Neuronal stem cell (in vitro differentiated cells): ENCODE measurements at places on chromosomes 16 and 17.

GRCh38 chr17:2510559-2510958 lies 1.1 kb downstream of the METTL16 start:
- DNase-seq = no peak
- H3K27ac ChIP-seq = no peak overlapping the region
- no peaks in the 10 kb centered on the region for H3K27me3 ChIP-seq
- H3K36me3 ChIP-seq = peaks cover under 1% of the 10 kb centered on the region
- H3K4me3 ChIP-seq = no peak overlapping the region
- peaks cover 2% of the 10 kb centered on the region for H3K4me1 ChIP-seq

DNA sequence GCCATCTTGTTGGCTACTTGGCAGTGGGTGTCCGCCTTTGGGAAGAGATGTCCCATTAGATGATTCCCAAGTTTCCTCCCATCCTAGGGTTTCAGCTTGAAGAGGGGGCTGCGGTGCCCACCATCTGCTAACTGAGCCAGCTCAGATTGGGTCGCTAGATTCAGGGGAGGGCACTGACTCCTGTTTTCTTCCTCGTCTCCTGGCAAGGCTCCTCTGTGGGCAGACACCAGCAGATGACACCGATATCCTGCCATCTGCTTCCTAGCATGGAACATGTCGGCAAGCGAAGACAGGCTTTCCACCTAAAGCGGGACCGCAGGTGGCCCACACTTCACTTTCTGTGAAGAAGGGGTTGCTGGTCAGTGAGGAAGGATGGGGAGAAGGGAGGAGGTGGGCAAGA lies 27.3 kb downstream of the C17orf75 start:
- H3K4me1 ChIP-seq = peaks cover 12% of the 10 kb centered on the region
- no peaks in the 10 kb centered on the region for H3K36me3 ChIP-seq
- no peak overlapping the region for H3K4me3 ChIP-seq
- DNase-seq = no peak

DNA sequence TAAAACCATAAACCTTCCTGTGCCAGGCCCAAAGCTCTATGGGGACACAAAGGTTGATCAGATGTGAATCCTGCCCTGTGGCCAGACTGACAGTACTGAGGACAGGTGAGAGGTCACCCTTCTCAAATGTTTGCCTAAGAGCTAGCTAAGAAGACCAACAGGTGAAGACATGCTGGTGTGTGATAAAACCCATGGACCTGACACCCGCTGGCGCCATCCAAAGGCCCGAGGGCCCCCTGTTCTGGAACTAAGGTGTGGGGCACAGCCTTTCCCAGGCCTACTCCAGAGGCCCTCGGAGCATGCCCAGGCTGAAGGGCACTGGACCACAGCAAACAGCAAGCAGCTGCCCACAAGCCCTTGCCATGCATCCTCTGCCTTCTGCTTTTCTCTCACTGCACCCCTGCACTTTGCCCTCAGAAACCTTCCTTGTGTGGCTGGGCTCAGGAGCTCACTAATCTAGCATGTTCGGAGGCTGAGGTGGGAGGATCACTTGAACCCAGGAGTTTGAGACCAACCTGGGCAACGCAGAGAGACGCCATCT lies 5.2 kb upstream of the CDK3 start:
- H3K27ac ChIP-seq = no peak overlapping the region
- no peak for DNase-seq
- H3K4me1 ChIP-seq = peaks cover 5% of the 10 kb centered on the region
- no peaks in the 10 kb centered on the region for H3K27me3 ChIP-seq
- no peak overlapping the region for H3K4me3 ChIP-seq
- peaks cover 2% of the 10 kb centered on the region for H3K36me3 ChIP-seq

- H3K4me3 ChIP-seq = no peak overlapping the region
- no peak for DNase-seq
- H3K27ac ChIP-seq = no peak overlapping the region
- peaks cover 12% of the 10 kb centered on the region for H3K4me1 ChIP-seq
- H3K36me3 ChIP-seq = peaks cover 24% of the 10 kb centered on the region
These were observed 47.7 kb downstream of the VAC14 start for GRCh38 chr16:70753228-70753627.

- DNase-seq = no peak
- peaks cover 6% of the 10 kb centered on the region for H3K27me3 ChIP-seq
- peaks cover 6% of the 10 kb centered on the region for H3K36me3 ChIP-seq
- H3K4me1 ChIP-seq = peaks cover 19% of the 10 kb centered on the region
These were observed 3.1 kb upstream of the BAIAP3 start for GRCh38 chr16:1330260-1330914.

- H3K4me1 ChIP-seq = no peaks in the 10 kb centered on the region
- no peaks in the 10 kb centered on the region for H3K36me3 ChIP-seq
- H3K4me3 ChIP-seq = no peak overlapping the region
- no peak overlapping the region for H3K27ac ChIP-seq
- DNase-seq = no peak
These were observed 431.9 kb downstream of the SHISA9 start for GRCh38 chr16:13333336-13333735.

GRCh38 chr17:33124871-33125551 lies 133.4 kb downstream of the SPACA3 start:
- H3K27me3 ChIP-seq = no peaks in the 10 kb centered on the region
- no peak overlapping the region for H3K27ac ChIP-seq
- no peak overlapping the region for H3K4me3 ChIP-seq
- no peaks in the 10 kb centered on the region for H3K4me1 ChIP-seq

DNA sequence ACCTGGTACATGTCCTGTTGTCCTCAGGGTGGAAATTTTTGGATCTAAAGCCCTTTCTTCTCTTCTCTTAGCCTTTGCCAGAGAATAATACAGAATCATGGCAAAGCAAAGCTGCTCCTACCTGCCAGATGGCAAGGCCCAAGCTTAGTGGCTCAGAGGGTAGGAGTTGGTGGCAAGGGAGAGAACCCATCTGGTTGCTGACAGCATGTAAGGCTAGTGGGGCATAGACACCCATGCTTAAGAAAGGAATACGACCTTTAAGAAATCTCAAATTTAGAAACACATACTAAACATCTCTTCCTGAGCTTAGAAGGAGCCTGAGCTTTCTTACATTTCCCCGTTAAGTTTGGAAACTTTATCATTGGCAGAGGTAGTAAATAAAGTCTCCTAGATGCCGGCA lies 395.0 kb upstream of the SOX9 start:
- H3K36me3 ChIP-seq = no peaks in the 10 kb centered on the region
- no peaks in the 10 kb centered on the region for H3K27me3 ChIP-seq
- no peaks in the 10 kb centered on the region for H3K4me1 ChIP-seq
- no peak for DNase-seq
- H3K4me3 ChIP-seq = no peak overlapping the region

DNA sequence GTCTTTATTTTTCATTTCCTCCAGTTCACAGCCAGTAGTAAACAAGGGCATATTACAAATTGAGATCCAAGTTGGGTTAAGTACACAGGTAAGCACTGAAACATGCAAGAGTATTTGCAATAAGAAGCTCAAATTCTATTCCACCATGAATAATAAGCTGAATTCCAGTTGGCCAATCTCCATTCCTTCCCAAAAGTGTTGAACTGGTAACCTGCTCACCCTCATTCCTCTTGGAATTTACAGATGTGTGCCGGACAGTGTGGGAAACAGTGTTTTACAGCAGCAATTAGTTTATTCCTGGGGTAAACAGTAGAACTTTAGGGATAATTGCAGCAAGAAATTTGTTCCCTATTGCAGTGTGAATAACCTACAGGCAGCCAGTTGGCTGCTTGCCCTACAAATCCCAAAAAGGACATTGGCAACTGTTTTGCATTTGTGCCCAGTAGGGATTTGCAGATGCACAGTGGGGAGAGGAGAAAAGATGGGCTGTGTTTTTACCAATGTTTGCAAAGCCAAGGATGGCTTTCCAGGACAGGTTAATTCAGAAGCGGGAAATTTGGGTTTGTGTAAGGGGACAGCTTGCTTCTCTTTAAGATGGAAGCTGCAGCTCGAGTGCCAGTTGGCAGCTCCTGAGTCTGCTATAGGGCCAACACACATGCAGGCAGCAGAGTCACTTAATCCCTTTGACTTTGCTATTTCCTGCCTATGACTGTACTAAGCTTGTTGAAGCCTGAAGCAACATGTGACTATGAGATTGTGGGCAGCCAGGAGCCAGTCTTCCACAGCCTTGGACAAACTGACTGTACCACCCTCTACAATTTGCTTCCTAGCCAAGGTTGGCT lies 318.9 kb downstream of the MAP2K6 start:
- H3K36me3 ChIP-seq = no peaks in the 10 kb centered on the region
- no peak overlapping the region for H3K27ac ChIP-seq
- DNase-seq = no peak
- H3K4me3 ChIP-seq = no peak overlapping the region

GRCh38 chr16:82452004-82452756 lies 174.6 kb upstream of the CDH13 start:
- no peak overlapping the region for H3K27ac ChIP-seq
- H3K4me1 ChIP-seq = no peaks in the 10 kb centered on the region
- no peak for DNase-seq
- no peaks in the 10 kb centered on the region for H3K27me3 ChIP-seq

GRCh38 chr17:66725956-66726355 lies 109.0 kb upstream of the CACNG5 start:
- no peak overlapping the region for H3K4me3 ChIP-seq
- H3K4me1 ChIP-seq = peaks cover 41% of the 10 kb centered on the region
- DNase-seq = no peak
- H3K27me3 ChIP-seq = no peaks in the 10 kb centered on the region
- no peak overlapping the region for H3K27ac ChIP-seq

- peak; percentile 5 for DNase-seq
- H3K4me3 ChIP-seq = peak overlapping the region; percentile 58
- no peaks in the 10 kb centered on the region for H3K27me3 ChIP-seq
- peaks cover 34% of the 10 kb centered on the region for H3K36me3 ChIP-seq
- no peaks in the 10 kb centered on the region for H3K4me1 ChIP-seq
These were observed 585 bp downstream of the AP1G1 start for GRCh38 chr16:71807905-71808592.

GRCh38 chr16:86343027-86343795 lies 167.1 kb upstream of the FOXF1 start:
- H3K27ac ChIP-seq = no peak overlapping the region
- no peaks in the 10 kb centered on the region for H3K27me3 ChIP-seq
- H3K36me3 ChIP-seq = no peaks in the 10 kb centered on the region
- H3K4me3 ChIP-seq = no peak overlapping the region
- no peaks in the 10 kb centered on the region for H3K4me1 ChIP-seq

- peaks cover 31% of the 10 kb centered on the region for H3K27me3 ChIP-seq
- H3K36me3 ChIP-seq = no peaks in the 10 kb centered on the region
- H3K4me1 ChIP-seq = no peaks in the 10 kb centered on the region
These were observed 6.6 kb upstream of the PMP22 start for GRCh38 chr17:15271741-15272140.

DNA sequence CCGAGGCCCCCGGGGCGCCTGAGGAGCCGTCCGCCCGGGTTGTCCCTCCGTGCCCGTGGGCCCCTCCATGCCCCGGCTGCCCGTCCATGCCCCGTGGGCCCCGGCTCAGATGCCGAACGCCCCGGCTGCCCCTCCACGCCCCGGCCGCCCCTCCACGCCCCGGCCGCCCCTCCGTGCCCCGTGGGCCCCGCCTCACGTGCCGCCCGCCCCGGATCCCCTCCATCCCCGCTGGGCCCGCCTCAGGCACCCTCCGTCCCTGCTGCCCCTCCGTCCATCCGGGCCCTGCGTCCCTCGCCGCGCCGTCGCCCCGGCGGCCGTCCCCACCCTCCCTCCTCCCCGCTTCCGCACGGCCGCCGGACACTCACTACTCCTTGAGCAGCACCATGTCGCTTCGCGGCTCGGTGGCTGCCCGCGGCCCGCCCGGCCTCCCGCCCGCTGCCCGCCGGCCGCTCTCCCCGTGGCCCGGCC lies 382 bp downstream of the PITPNA start:
- H3K36me3 ChIP-seq = peaks cover 2% of the 10 kb centered on the region
- peaks cover 19% of the 10 kb centered on the region for H3K4me1 ChIP-seq
- H3K4me3 ChIP-seq = peak overlapping the region; percentile 96
- no peak for DNase-seq
- no peaks in the 10 kb centered on the region for H3K27me3 ChIP-seq

- H3K36me3 ChIP-seq = no peaks in the 10 kb centered on the region
- no peaks in the 10 kb centered on the region for H3K27me3 ChIP-seq
- H3K27ac ChIP-seq = peak overlapping the region; percentile 64
These were observed 320 bp downstream of the SPAG9 start for GRCh38 chr17:51120357-51120738.

DNA sequence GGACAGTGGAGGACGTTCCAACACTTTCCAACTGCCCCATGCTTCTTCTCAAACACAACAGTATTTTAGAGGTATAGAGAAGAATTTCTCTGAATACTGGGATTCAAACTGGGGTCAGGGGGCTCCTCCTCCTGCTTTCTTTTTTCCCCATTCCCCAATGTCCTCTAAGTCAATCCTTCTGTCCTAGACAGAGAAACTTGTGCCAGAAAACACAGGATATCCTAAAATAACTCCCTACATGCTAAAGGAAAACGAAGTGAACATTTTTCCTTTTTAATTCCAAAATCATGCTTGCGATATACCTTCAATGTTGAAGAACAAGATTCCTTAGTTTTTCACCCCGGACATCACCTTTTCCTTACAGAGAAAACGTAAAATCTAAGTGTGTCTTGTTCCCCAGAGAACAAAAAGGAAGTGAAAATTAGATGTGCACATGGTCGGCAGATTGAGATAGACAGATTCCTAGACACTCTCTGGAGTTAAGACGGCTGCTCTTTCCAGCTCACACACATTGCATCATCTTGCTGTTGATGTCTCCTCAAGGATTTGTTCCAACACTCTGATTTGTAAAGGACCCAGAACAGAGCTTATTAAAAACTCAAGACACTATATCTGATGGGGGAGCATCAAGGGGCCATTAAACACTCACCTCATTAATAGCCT lies 228.2 kb downstream of the GRIN2A start:
- H3K4me3 ChIP-seq = no peak overlapping the region
- peaks cover 2% of the 10 kb centered on the region for H3K4me1 ChIP-seq
- no peak for DNase-seq
- no peak overlapping the region for H3K27ac ChIP-seq

GRCh38 chr17:73338050-73338521 lies 26.3 kb upstream of the CDC42EP4 start:
- H3K27me3 ChIP-seq = no peaks in the 10 kb centered on the region
- no peak overlapping the region for H3K27ac ChIP-seq
- H3K4me1 ChIP-seq = peaks cover 33% of the 10 kb centered on the region
- peaks cover 8% of the 10 kb centered on the region for H3K36me3 ChIP-seq
- H3K4me3 ChIP-seq = no peak overlapping the region

DNA sequence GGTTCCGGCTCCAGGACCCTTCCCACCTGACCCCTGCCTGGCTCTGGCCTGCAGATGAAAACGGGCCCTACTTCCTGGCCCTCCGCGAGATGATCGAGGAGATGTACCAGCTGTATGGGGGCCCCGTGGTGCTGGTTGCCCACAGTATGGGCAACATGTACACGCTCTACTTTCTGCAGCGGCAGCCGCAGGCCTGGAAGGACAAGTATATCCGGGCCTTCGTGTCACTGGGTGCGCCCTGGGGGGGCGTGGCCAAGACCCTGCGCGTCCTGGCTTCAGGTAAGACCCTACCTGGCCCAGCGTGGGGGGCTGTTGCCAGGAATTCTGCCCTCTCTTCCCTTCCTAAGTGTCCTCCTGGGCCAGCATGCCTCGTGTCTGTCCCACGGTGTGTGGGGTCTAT lies 8.6 kb upstream of the SLC7A6 start:
- H3K4me3 ChIP-seq = no peak overlapping the region
- DNase-seq = no peak
- peaks cover 5% of the 10 kb centered on the region for H3K4me1 ChIP-seq
- no peaks in the 10 kb centered on the region for H3K27me3 ChIP-seq
- H3K27ac ChIP-seq = no peak overlapping the region
- H3K36me3 ChIP-seq = peaks cover 20% of the 10 kb centered on the region
